ENCODE measurements at places on chromosomes 1 and 21. TPM values are rescaled to one million over a fixed set of nuclear protein-coding genes. Genes with fewer than 3 reads are reported as not detected.

TOE1 gene
- total RNA-seq: 21.9 TPM

EDARADD gene
- 0.10 TPM for total RNA-seq

TSACC gene
- total RNA-seq: 1.3 TPM

SDF4 gene
- total RNA-seq: 126 TPM

CA6 gene
- not detected for total RNA-seq

KISS1 gene
- not detected for total RNA-seq

GSTM5 gene
- not detected for total RNA-seq

CLCA1 gene
- not detected for total RNA-seq
